Stimulated activated CD8-positive, alpha-beta memory T cell treated with anti-CD3 and anti-CD28 coated beads, Interleukin-4, amount 100 ng/mL, for 48 hours (primary cell): ENCODE measurements at places on chromosomes 4 and X.

- DNase-seq: no peak
Measured at GRCh38 chr4:27128443-27128842, 267.8 kb downstream of the STIM2 start.

GRCh38 chr4:159764343-159764952, 661.6 kb downstream of the RAPGEF2 start:
- no peak for DNase-seq

DNA sequence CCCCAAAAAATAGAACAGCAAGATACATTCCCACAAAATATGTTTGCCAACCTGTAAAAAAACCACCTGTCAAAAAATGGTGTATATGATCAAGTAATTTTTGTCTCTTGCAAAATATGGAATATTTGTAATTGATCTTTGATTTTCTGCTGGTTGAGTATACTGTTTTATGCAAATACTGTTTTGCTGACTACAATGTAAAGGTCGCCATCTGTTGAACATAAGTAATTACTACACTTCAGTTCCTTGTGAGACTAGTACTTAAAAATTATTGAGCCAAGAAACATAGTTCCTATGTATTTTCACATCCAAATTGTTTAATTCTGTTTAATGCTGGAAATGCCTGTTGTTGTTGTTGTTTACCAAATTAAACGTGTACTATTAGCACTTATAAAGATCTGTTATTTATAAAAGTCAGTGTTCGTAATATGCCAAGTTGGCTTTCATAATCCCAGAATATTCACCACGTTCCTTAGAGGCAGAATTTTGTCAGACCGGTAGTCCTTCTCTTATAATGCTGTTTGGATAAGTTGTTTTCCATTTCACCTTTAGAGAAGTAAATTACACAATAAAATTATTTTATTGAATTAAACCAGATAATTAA, 144.2 kb downstream of the PDLIM5 start:
- DNase-seq: no peak

GRCh38 chrX:11319806-11320520, 26.8 kb downstream of the AMELX start:
- DNase-seq: no peak

DNA sequence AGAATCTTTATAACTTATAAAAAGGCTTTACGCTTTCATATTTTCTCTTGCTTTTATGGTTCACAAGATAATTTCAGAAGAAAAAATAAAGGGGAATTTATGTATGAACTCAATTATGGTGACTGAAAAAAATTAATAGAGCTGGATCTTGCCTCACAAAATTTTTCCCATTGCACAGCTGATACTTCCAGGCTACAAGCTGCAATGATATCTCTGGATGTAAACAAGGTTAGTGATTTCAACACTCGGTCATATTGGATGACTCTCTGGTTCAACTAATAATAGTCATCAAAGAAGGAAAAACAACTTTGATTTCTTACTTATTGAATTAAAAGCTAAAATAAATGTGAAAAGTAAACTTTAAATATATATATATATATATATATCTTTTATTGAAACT, 868.0 kb downstream of the FAT4 start:
- no peak for DNase-seq

DNA sequence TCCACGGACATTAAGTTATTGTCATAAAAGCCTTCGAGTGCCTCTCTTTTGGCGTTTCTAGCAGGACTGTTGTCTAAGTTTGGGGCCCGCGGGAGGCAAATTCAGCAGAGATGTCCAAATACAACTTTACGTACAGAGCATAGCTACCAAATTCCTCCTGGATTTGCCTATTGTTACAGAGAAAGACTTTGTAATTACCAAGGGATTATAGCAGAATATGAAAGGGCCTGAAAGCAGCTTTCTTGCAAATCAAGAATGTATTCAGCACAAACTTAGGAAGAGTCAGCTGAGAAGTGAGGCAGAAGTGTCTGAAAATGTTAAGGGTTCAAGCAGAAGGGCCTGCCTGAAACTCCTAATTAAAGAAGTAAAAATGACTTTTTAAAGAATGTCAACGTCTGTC, 1053.5 kb upstream of the TENM3 start:
- no peak for DNase-seq

- no peak for DNase-seq
Measured at GRCh38 chrX:7926914-7927258, 327 bp downstream of the PNPLA4 start.

GRCh38 chr4:76011700-76012387, 4.5 kb upstream of the CXCL9 start:
- DNase-seq: no peak

GRCh38 chr4:53314252-53314651, 51.6 kb downstream of the SCFD2 start:
- no peak for DNase-seq

GRCh38 chr4:169099771-169100180, 89.7 kb upstream of the CBR4 start:
- no peak for DNase-seq
